ENCODE measurements at places on chromosomes 3 and 15.

- no peak for DNase-seq
Observed at GRCh38 chr15:58604455-58604923, 145.0 kb downstream of the ADAM10 start.

DNA sequence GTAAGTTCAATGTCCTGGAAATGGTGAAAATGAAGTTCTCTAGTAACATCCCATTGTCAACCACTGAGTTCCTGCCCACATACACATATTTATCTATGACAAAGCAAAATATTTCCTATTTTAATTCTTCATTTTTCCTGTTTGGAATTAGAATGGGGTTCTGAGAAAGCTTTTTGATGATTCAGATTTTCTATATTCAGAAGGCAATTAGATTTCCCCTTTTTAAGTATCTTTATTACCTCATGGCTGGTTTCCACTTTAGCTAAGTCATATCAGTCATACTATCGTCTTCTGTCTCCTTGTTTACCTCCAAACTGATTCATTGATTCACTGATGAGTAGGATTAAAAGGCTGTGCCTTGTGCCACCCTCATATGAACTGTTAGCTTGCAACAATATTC lies 17.9 kb downstream of the ETFA start:
- no peak for DNase-seq

DNA sequence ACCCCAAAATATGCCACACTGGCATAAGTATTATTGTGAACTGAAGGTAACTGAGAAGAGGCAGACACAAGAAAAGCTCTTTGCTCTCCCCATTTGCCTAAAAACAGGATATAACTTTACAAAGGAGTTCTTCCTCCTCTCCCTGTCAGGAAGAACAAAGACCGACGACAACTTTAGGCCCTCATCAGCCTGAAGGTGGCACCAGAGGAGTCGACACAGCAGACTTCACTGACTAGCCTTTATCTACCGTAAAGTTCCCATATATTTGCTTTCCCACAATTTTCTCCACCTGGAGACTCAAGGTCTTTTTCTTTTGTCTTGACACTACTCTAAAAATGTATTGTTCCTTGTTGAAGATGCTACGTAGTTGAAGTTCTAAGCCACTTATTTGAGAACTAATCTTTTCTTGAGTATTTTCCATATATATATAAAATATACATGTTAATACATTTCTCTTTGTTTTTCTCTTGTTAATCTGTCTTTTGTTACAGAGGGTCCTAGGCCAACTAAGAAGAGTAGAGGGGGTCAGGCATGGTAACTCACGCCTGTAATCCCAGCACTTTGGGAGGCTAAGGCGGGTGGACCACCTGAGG lies 16.2 kb upstream of the XIRP1 start:
- no peak for DNase-seq

- DNase-seq, result no peak
Observed at GRCh38 chr3:13111873-13112520, 38.8 kb upstream of the IQSEC1 start.

DNA sequence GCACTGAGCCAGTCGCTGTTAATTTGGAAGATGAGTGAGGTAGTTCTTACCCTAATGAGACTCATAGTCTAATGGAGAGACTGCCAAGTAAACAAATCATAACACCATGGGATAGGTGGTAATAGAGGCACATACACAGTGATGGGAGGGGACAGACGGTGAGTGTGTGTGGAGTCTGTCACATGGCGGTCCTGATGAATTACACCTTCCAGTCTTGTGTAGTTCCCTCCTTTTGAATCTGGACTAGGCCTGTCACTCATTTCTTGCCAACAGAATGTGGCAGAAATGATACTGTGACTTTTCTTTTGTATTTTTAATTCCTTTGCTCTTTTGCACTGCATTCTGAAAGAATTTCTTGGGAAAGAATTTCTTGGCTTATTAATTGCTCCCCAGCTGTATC lies 78.1 kb downstream of the NR1D2 start:
- DNase-seq, result no peak

DNA sequence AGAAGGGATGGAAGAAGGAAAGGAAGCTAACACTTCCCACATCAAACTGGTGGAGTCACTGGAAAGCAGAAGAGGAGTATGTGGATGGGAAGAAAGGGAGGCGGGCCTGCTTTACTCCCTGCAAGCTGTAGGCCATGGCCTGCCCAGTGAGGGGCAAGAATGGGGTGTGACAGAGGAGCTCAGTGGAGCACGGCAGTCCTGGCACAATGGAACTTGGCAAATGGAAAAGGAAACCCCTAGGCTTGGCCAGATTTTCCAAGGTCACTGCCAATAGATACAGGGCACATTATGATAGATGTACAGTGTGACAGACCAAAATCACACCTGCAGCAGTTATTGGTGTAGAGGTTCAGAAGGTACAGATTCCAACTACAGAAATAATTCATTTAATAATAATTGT lies 111.6 kb downstream of the ALDH1A2 start:
- no peak for DNase-seq

Data from stimulated activated CD4-positive, alpha-beta T cell treated with anti-CD3 and anti-CD28 coated beads, TNF-alpha, amount 100 ng/mL, for 4 hours (primary cell).